SK-MEL-5 (cell line): ENCODE measurements at places on chromosomes 13 and 19.

GRCh38 chr13:37656247-37656940, 57.8 kb upstream of the POSTN start:
- no peak for DNase-seq

DNA sequence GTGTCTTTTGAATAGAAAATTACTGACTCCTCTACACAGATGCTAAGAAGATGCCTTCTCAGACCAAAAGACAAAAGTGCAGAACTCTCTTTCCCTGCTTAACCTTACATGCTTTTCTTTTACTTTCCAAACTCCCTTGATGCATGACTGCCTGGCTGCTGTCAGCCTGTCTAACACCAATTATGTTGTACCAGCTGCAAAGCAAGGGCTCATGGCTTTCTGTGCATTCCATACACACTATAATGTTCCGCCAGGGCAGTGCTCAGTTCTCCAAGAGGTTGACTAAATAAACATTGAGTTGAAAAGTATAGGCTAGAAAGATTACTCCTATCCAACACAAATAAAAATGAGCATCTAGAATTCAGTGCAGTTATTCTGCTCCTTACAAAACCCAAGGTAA, 330.4 kb upstream of the NBEA start:
- no peak for DNase-seq

GRCh38 chr13:62850331-62850730, 1434.7 kb upstream of the PCDH20 start:
- DNase-seq: no peak

DNA sequence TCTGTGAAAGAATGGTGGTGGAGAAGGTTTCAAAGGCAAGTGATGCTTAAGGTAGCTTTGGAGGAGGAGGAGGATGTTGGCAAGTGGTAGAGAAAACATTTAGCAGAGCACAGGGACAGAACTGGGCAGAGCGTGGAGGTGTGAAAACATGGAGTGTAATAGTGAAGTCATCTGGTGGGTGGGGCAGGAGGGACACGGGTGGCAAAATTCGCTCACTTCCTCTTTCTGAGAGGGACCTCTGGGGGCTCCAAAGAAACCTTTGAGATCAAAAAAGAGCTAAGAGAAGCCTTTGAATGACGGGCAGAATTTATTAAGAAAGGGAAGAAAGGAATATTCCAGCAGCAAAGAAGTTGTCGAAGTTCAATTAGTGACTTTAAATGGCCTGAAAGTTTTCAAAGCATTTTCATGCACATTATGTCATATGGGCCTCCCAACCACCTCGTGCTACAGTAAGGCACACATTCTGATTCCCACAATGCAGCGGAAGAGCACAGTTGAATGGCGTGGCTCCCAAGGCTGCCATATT, 82.8 kb downstream of the STARD13 start:
- DNase-seq: no peak

DNA sequence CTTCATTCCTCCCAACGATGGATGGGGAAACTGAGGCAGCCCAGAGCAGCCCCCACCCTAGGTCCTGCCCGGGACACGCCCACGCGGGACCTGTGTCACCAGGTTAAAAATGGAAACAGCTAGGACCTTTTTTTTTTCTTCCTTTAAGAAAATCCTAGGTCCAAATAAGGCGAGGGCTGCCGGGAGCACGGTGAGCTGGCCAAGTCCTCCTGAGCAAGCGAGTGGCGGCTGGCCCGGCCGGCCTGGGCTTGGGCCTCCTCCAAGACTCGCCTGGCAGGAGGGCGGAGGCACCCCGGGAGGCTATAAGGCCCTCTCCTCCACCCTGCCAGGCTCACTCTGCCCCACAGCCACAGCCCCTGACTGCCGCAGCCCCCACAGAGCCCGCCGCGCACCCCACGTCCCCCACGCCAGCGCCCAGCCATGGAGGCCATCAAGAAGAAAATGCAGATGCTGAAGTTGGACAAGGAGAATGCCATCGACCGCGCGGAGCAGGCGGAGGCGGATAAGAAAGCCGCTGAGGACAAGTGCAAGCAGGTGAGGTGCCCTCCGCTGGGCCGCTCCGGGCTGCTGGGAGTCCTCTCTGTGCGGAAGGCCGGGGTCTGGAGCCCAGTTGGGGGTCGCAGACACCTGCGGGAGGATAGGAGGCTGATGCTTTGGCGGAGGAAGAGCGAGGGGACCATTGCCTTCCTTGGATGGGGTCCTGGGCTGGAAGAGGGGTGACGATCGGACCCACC, 8.9 kb upstream of the TPM4 start:
- DNase-seq: no peak

DNA sequence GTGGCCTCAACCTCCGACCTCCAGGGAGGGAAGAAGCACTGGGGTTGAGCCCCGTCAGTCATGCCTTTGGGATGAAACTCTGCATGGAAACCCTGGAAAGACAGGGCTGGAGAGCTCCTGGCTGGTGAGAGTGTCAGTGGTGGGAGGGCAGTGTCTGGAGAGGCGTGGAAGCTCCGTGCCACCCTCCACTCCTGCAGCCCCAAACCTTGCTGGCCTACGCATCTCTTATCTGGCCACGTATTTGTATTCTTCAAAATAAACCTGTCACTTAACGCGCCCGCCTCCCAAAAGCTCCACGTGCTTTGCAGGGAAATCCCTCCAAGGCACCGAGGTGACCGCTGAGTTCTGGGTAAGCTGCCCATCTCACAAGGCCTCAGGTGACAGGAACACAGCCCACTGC, 84.3 kb downstream of the TEX29 start:
- DNase-seq: no peak

DNA sequence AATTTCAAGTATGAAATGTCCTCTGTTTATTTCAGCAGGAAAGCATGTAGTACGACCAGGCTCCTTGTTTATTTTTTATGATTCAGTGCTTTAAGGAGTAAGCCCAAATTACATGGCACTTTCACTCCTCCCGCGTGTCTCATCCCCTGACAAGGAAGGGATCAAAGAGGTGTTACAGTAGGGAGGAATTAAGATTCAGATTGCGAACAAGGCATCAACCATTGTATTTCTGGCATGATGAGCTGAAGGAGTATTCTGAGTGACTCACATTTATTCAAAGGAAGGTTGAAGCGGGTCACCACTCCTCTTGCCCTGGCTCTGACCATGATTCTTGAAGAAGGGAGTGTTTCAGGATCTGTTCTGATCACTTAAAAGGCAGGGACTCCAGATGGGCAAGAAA, 46.1 kb upstream of the CNMD start:
- no peak for DNase-seq

DNA sequence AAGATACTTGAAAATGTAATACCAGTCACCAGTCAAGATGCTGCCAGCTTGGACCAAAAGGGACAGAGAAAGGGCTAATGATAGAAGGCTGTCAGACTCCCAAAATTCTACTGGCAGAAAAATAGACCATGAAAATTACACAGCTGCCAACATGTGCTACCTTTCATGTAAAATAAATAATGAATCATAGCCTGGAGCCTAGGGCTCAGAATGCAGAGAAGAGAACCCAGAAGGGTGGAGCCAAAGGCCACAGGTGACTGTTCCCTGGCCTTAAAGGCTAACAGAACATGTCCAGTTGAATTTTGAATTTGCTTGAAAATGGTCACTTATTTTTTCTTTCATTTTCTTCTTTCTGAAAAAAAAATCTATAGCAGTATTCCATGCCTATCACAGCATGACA, 1827.0 kb upstream of the MIR17HG start:
- no peak for DNase-seq

GRCh38 chr13:79398915-79399314, 7.1 kb downstream of the RBM26 start:
- DNase-seq: no peak

GRCh38 chr13:39566216-39566869, 36.6 kb downstream of the LHFPL6 start:
- no peak for DNase-seq

- DNase-seq: no peak
Observed at GRCh38 chr19:18713550-18714117, 30.2 kb downstream of the CRTC1 start.
